ENCODE measurements at places on chromosomes 11 and 22.

- DNase-seq: no peak
Measured at GRCh38 chr11:117786135-117786870, 10.7 kb downstream of the DSCAML1 start.

DNA sequence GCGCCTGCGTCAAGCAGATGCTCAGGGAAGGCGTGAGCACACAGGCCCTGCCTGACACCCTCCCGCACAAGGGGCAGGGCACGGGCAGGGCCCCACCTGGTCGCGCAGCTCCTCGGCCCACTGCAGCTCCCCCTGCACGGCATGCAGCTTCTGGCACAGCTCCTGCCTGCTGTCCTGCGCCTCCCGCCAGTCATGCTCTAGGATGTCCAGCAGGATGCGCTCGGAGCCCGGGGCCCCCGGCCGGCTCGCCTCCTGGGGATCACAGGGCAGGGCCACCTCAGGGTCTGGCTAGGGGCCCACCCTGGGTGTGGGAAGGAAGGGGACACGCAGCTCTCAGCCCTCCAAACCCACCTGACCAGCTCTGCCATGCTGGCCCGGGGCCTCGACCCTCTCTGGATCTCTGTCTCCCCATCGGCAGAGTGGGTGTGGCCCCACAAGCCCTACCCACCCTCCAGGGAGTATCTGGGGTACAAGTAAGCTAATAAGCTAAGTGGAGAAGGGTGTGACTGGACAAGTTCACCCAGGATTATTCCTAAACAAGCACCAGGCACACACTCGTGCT is 10.7 kb downstream of the CARD10 start:
- no peak for DNase-seq

GRCh38 chr22:45320357-45320976 is 10.7 kb downstream of the FAM118A start:
- no peak for DNase-seq

- no peak for DNase-seq
Measured at GRCh38 chr11:88404932-88405710, 67.6 kb upstream of the CTSC start.

GRCh38 chr22:28829358-28830181 is 29.2 kb upstream of the XBP1 start:
- no peak for DNase-seq

- DNase-seq: no peak
Measured at GRCh38 chr11:109012991-109013390, 348.1 kb downstream of the DDX10 start.

DNA sequence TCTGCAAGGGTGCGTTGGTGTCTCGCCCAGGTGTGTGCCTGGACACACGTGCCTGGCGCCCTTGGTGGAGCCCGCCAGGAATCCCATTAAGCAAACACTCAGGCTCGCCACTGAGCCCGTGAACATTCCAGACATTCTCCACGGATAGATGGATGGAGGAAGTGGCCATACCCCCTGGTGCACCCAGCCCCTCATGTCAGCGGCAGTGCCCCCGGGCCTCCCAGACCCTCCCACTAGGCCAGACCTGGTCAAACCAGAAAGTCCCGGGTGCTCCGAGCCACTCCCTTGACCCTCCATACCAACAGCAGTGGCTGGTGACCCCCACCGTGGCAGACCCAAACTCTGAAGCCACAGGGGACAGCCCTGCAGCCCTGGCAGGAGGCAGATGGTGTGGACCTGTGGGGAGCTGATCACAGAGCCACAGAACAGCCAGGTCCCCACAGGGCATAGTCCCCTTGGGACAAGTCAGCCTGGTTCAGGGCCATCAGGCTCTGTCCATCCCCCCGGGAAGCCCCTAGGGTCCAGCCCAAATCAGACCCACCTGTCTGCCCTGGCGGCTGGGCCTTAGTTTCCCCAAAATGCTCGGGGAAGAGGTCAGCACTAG is 1.9 kb downstream of the EPS8L2 start:
- no peak for DNase-seq

GRCh38 chr11:1193326-1194230 is 29.3 kb upstream of the MUC5B start:
- no peak for DNase-seq

DNA sequence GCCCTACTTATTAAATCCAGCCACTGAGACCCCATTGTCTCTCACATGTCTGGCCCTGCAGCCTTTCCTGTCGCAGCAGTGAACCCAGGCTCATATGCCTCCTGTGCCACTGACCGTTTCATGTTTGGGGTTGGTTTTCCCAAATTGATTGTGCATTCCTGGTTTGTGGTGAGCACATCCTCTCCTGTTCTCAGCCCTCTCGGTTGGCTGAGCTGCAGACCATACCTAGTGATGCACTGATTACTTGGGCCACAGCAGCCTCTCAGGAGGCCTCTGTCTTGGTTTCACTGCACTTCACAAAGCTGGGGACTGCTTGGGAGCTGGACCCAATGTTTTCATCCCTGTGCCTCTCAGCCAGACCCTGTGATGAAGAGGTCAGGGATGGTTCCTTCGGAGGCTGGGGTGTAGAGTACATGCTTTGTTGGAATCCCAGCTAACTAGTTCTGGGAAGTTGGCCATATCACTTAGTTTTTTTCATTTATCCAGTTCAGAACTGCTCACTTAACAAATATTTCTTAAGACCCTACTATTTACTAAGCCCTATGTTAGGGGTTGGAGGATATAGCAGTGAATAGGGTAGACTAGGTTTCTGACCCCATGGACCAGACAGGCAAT is 30.9 kb downstream of the PARVA start:
- no peak for DNase-seq

DNA sequence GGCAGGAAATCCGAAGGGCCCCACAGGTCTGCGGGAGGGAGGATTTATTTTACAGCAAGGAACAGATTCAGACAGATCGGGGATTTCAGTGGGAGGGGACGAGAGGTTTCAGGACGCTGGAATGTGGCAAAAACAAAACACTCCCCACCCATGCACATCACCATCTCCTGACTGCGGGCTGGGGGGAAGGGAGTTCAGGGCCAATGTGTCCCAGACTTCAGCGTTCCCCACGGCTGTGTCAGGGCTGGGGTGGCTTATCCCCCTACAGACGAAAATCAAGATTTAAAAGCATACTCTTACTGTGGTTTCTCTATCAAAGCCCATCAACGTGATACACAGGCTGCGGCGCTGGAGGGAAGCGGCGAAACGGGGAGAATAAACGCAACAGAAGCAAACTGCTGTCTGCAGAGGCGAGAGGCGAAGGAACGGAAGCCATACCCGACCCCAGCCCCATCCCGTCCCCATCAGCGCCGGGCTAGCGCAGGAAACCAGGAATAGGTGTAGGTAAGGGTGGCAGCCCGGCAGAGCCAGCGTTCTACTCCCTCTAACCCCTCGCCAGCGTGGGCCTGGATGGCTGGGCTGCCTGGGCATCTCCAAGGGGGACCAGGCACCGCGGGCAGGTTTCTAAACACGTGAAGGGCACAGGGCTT is 2.7 kb downstream of the TENM4 start:
- DNase-seq: no peak

GRCh38 chr22:44452531-44453420 is 45.3 kb downstream of the RTL6 start:
- DNase-seq: no peak

DNA sequence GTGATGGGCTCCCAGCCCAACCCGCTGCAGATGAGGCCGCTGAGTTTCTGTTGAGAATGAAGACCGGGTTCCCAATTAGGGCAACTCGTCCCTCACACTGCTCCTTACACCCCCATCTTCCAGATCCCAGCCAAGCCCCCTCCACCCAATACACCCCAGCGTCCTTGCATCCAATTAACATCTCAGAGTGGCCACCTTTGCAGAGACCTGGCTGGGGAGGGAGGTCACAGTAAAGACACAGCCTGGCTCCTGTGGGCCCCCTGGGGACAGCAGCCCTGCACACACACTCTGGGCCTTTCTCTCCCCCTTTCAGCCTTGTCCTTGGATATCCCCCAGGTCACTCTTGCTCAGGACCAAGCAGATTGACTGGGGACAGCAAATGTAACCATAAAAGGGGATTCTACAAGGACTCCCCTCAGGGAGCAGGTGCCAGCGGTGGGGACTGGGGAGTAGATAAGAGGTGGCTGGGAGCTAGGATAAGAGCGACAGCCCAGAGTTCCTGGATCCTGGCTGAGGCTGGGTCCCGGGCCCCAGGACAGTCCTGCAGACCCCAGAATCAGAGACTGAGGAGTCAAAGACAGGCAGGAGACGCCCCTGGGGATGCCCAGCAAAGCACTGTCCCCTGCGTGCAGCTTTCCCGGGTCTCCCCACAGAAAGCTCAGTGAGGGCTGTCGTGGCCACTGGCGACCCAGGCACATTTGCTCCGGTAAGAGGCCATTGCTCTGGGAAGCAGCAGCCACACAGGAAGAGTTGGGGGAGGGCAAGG is 8.4 kb downstream of the APOBEC3A start:
- DNase-seq: no peak

- DNase-seq: no peak
Measured at GRCh38 chr22:21067901-21068680, 22.3 kb downstream of the LRRC74B start.

GRCh38 chr11:34546511-34547209 is 33.1 kb upstream of the ELF5 start:
- no peak for DNase-seq

DNA sequence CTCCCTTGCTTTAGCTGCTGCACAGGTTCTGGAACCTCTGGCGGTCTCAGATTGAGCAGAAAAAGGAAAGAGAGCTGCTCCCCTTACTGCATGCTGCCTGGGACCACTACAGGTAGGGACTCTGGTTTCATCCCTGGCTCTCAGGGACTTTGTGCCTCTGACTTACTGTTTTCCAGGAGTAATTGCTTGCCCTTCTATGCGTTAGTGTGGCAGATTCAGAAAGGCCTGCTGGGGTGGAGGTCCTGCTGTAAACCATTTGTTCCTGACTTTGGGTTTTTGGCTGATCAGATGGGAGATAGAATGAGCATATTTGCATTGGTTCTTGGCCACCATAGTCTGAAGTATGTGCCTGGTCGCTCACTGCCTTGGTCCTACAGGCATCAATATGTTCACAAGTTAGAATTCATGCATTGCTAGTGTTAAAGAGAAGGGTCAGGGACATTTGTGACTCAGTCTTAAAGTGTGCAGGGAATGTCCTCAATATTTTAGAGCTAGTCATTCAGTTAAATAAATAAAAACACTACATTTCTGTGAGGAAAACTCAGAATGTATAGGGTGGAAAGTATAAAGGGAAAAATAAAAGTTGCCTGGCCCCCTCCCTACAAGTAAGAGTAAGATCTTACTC is 78.0 kb downstream of the PISD start:
- no peak for DNase-seq

DNA sequence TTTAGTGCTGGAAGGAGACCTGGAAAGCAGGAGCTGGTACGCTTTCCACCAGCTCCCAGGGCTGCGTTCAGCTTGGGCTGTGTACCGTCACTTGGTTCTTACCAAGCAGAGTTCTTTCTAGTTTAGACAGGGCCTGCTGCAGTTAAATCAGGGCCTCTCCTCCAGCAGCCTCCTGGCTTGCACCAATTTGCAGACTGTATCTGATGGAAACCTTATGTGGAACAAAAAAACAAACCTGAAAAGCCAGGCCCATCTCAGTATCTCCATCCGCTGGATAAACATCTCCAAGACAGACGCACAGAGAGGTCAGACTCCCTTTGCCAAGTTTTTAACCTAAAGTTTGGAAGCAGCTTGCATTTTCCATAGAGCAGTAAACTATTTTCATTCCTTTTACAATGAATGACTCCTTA is 288.6 kb upstream of the SORL1-AS1 start:
- no peak for DNase-seq

DNA sequence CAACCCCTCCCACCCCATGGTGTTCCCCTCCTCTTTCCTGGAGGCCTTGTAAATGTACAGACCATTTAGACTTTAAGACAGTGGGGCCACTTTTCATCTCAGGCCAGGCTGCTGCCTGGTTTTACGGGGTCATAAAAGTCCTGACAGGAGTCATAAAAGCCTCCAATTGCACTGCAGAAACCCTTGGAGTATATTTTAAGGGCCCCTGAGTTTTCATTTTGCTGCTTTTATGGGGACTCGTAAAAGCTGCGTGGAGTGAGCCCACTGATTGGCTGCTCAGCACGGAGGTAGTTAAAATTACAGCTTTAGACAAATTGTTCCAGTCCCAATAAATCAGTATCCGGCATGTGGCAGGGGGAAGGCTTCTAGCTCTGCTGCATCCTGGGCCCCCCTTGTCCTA is 627.6 kb downstream of the NTM start:
- no peak for DNase-seq

DNA sequence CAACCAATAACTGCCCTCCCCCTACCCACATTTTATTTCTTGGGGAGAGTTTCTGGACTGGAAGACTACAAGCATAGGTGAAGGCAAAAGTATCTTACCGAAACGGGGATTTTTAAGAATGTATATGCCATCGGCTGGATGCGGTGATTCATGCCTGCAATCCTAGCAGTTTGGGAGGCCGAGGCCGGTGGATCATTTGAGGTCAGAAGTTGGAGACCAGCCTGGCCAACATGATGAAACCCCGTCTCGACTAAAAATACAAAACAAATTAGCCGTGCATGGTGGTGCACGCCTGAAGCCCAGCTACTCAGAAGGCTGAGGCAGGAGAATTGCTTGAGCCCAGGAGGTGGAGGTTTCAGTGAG is 20.8 kb upstream of the SLN start:
- no peak for DNase-seq

GRCh38 chr11:78193806-78194205 is 5.1 kb downstream of the USP35 start:
- DNase-seq: no peak

GRCh38 chr11:105049481-105049880 is 4.3 kb upstream of the CARD16 start:
- no peak for DNase-seq

GRCh38 chr11:62612366-62613290 is at the start of the genes EML3 and ROM1:
Gene EML3 (minus strand): TSS chr11:62612775. CDS start chr11:62612457, 318 bp downstream.
Gene ROM1 (plus strand): TSS chr11:62613257. CDS start chr11:62613282, 25 bp downstream.
- no peak for DNase-seq

- no peak for DNase-seq
Measured at GRCh38 chr11:21501245-21501644, 691.6 kb upstream of the ANO5 start.

DNA sequence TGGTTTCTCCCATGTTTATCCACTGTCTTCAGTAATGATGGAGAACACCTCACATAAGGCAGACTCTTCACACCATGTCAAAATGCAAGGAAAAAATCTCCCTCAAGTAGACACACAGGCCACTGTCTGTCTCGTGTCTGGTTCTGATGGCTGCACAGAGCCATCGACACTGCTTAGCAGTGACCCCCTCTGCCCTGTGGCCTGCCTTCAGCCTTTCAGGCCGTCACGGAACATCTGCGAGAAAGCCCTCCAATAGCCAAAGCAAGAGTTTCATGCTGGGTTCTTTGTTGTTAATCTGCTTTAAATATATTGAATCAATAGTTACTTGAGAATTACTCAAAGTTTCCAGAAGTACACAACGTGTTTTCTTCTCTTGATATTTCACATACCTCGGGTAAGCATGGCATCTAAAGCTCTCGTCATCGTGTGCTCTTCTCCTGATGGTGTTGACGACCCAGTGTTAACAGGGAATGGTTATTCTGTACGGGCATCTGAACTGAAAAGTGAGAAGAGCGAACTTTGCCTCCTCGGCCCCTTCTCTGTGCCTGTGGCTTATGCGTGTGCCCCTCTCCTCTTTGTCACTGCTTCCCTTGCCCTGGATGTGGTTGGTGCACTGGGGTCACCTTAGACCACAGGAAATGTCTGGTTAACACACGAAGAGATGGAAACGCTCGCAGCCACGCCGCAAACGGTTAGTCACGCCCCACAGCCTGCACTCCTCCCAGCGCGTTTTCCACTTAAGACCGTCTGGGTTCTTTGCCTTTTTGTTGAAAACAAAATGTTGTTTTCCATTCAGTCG is 33.4 kb upstream of the CTTN start:
- DNase-seq: no peak
